ENCODE measurements at places on chromosomes 11 and 22.

- DNase-seq = no peak
Measured at GRCh38 chr11:46389450-46390330, 1.9 kb downstream of the CHRM4 start.

DNA sequence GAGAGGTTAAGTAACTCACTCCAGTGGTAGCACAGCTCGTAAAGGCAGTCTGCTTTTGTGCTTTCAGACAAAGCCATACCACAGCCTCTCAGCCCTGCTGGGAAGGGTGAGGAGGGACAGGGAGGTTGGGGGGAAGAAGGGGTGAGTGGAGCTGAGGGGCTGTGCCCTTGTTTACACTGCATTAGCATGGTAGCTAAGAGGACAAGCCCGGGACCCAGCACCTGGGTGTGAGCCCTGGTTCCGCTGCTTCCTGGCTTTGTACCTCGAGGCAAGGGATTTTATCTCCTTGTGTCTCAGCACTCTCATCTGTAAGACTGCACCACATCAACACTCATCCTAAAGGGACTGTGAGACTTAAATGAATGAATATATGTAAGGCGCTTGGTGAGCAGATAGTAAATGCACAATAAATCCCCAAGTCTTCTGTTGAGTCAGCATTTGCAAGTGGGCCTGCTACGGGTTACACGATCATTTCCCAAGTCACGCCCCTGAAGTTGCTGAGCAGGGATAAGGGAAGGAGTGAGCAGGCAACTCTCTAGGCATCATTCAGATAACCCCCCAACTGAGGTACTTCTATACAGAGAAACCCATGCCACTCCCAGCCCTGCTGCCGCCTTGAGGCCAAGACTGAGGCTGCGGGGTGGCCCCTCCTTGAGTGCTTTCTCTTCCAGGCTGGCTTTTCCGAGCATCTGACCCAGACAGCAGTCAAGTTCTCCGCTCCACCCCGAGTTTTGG, 7.5 kb downstream of the RASD2 start:
- DNase-seq = no peak

GRCh38 chr22:44430716-44431115, 67.3 kb downstream of the RTL6 start:
- no peak for DNase-seq

- DNase-seq = no peak
Measured at GRCh38 chr11:68976563-68976962, 4.2 kb downstream of the MRGPRD start.

DNA sequence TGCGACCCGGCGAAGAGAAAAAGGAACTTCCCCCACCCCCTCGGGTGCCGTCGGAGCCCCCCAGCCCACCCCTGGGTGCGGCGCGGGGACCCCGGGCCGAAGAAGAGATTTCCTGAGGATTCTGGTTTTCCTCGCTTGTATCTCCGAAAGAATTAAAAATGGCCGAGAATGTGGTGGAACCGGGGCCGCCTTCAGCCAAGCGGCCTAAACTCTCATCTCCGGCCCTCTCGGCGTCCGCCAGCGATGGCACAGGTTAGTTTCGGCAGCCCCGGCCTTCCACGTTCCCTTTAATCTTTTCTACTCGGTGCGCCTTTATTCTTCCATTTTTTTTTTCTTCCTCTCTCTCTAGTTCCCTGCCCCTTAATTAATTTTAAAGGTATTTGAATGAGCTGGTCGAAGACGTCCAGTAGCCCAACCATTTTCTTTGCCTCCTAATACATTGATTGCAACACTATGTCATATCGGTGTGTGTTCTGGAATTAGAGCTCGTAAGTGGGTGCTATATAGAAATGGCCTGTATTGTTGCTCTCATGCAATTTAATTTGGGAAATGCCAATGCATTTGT, 537 bp downstream of the EP300 start:
- no peak for DNase-seq

GRCh38 chr11:2565447-2566222, 120.8 kb downstream of the KCNQ1 start:
- no peak for DNase-seq

- no peak for DNase-seq
Measured at GRCh38 chr22:38426628-38427027, 28.4 kb downstream of the KCNJ4 start.

GRCh38 chr22:29530716-29531115, 22.8 kb downstream of the THOC5 start:
- DNase-seq = no peak

- DNase-seq = no peak
Measured at GRCh38 chr11:78767027-78767932, 192.6 kb upstream of the NARS2 start.

DNA sequence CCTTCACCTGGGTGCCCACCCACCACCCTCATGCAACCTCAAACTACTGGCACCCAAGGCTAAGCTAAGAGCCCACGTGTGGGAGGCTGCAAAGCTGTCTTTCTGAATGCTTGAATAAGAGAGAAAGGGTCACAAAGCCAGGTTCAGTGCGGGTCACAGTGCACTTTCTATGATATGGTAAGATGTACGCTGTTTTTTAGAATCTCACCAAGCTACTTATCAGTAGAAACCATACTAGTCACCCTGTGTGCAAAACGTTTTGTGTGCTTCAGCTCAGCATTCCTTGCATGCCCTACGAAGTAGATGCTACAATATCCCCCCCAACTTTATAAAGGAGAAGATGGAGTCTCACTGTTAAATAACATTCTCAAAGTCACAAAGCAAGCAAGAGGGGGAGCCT, 14.9 kb downstream of the P2RX3 start:
- no peak for DNase-seq

- no peak for DNase-seq
Measured at GRCh38 chr11:93819966-93820695, 30.3 kb downstream of the VSTM5 start.

DNA sequence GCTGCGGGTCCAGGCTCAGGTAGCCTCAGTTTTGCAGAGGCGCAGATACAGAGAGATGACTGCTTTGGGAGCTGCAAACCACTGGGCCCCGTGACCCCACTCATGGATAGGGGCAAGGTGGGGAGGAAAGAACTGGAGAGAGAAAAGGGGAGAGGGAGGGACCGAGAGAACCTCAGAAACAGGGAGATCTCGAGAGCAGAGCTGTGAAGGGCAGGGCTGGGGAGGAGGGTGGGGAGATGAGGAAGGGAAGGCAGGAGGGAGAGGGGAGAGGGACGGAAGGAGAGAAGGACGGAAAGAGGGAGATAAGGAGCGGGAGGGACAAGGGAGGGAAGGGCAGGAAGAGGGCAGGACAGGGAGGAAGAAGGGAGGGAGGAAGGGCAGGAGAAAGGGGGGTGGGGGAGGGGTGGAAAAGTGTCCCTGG, 46.3 kb downstream of the IGLL1 start:
- no peak for DNase-seq

DNA sequence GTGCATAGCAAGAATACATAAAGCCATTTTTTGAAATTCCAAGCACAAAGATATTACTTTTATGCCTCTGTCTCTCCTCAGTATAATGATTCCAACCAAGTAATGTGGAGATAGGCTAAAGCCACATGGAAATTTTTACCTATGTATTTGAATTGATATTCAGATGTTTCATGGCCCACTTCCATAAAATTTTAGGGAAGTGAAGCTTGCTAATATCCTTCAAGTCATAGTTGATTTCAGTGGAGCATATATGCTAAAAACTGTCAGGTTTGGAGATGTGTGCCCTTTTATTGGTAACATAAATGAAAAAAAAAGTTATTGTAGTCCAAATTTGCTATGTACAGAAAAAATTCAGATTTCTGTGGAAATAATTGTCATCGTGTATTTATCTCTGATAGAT, 12.3 kb downstream of the MS4A4E start:
- no peak for DNase-seq

DNA sequence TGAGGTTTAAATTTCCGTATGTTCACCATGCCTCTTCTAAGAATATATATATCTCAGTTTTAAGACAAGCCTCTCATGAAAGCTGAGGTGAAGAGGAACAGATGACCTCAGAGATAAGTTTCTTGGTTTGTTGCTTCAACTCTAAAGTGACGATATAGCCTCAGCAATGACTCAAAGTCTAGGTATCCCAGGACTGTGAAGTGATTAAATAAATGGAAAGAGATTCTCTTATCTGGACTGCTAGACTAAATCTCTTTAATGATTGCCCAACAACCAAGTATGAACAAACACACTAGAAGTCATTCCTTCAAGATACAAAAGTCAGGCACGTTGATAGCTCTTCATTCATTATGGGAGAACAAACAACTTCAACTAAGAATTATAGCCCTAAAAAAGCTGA, 15.3 kb downstream of the CADM1 start:
- DNase-seq = no peak

DNA sequence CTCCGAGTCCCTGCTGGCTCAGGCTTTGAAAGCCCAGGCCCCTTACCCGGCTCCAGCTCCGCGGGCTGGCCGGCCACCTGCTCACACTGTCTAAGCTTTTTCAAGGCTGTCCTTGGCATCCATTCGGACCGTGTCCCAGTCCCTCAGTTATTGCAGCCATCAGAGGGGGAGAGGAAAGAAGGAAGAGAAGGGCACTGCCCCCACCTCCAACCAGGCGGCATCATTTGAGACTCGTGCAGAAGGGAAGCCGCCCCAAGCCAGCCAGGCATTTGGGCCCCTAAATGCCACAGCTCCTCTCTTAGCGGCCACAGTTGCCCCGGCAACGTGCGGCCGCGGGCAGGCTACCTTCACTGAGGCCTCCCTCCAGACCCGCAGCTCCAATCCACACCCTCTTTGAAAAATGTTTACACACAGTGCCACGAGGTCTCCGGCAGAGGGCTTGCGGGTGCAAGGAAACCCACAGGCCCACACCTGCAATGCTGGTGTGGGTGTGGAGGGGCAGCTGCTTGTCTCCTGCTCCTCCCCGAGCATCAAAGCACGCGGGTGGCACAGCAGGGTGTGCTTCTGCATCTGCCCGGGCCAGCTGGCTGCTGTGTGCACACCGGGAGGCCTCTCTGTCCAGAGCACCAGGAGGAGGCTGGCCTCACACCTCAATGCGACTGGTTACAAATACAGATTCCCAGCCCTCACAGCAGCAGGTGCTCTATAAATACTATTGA, 124.4 kb downstream of the CTTN start:
- DNase-seq = no peak

Data from effector memory CD4-positive, alpha-beta T cell (primary cell).